Tibial nerve (tissue), 4 donors: ENCODE measurements at places on chromosomes 5 and 9.

DNA sequence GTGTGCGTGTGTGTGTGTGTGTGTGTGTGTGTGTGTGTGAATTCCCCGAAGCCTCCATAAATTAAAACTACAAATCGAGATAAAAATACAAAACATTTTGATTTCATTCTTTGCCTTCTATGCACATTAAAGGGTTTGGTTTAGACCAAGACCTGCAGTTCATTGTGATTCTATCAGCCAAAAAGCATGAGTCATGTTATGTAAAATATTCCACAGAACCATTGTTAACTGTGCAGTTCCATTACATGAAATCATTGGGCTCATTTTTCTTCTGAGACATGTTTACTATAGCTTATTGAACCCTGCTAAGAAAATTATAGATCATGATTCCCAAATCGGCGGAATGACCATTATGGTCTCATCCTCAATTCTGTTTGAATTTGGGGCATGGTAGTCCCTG, 11.7 kb downstream of the CAVIN4 start:
- no peak for DNase-seq

DNA sequence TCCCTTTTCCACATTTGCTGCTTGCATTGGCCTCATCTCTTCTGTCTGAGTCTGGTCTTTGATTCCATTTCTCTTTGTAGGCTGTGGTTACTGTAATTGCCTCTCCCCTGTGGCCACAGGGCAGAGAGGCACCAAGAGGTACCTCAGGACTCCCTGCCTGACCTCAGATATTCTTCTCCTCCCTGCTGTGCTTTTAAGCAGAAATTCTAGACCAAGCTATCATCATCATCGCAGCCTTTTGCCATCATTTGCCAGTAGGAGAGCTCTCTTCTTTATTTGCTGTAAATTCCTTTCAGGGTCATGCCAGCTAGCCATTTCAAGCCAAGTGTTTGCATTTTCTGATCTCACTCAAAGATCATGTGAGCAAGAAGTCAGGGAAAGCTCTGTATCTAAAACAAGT, 369.6 kb downstream of the ICE1 start:
- no peak for DNase-seq

DNA sequence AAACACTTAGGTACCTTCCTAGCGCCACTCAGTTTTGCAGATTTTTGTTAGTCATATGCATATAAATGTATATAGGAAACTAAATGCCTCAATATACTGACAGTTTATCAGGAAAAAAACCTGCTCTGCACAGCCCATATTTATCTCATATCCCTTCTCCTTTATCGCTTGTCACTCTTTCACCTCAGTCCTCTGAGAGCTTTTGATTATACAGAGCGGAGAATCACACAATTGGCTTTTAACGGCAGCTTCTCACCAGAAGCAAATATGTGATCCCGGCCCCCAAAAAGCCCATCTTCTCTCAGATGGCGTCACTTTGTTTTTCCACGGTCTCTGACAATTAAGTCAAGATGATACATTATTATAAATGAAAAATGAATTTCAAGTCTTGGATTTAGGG, 362.6 kb downstream of the DNAH5 start:
- no peak for DNase-seq

- DNase-seq = no peak
Measured at GRCh38 chr5:68224509-68225187, 9.1 kb downstream of the PIK3R1 start.

DNA sequence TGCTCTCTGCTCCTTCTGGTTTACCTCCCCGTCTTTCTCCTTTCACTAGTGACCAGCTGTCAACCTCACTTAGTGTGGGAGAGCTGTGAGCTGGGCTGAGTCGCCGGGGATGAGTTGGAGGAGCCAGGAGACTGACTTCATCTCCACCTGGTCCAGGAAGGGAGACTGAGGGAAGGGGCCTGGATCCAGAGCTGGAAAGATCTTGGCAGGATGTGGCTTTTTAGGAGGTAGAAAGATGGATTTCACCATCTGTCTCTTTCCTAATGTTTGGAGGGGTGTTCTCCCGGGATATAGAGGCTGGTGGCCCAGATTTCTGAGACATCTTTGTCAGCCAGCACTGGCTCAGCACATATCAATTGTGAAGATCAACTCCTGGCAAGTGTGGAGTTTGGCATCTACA, 37.1 kb upstream of the TNC start:
- DNase-seq = no peak

DNA sequence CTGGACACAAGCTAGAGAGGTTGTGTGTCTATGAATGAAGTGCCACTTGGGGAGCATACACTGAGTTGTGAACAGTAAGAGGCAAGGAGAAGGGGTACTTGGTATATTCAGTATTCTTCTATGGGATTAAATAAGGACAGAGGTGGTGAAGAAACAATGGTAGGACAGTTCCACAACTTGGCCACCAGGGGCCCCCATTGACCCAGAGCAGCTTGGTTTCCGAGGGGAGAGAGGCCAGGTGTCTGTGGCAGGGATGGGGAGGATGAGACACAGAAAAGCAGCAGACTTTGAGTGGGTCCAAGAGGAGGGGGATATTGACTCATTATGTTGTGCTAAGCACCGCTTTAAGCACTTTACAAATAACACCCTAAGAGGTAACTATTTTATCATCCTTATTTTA, 220.6 kb downstream of the MELK start:
- no peak for DNase-seq

DNA sequence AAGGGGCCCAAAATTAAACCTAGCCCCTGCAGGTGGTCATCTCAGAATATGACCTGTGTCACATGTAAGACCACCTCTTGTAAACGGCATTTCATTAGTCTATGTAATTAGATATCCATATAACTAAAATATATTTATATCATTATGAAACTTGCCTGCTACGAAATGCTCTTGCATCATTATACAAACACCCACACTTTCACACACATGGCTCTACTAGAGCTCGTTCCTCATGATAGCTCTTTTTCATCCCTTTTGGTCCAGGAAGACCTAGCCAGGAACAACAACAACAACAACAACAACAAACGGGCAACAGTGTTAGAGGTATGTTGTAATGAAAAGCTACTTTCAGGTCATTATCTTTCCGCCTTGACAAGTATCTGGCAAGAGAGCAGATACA, 58.6 kb downstream of the LHFPL2 start:
- DNase-seq = no peak

DNA sequence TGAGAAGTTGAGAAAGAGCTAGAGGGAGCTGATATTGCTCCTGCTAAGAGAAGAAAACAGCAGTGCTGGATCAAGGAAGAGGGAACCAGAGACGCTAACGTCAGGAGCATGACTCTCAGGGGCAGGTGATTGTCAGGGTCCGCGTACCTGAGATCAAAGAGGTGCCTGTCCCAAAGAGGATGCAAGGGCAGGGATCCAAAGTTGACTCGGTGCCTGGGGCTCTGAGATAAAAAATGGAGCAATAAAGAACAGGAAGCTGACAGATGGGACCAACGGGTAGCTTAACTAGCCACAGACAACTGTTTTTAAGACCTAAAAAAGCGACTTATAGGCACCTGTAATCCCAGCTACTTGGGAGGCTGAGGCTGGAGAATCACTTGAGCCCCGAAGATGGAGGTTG, 517.8 kb downstream of the IRX1 start:
- DNase-seq = no peak

- no peak for DNase-seq
Measured at GRCh38 chr5:766666-767431, 17.7 kb downstream of the ZDHHC11B start.

DNA sequence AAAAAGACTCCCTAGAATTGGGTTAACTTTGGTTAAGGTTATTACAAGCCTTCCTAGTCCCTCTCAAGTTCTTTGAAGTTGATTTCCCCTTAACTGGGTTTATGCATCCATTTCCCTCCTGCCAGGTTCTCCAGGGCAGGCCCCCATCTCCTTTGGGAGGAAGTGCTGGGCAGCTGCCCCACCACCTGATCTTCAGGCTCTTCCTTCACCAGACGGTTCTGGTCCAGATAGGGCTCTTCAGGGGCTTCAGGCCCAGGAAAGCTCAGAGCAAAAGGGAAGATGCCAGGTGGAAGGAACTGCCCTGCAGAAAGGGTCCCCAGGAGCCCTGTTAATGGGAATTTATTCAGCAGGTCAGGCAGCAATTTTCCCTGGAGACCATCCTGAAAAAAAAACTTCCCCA, 2.1 kb downstream of the SMIM32 start:
- no peak for DNase-seq

- no peak for DNase-seq
Measured at GRCh38 chr5:174056064-174056847, 10.8 kb downstream of the NSG2 start.

GRCh38 chr5:34598177-34598794, 57.8 kb upstream of the RAI14 start:
- peak; percentile 22 for DNase-seq

GRCh38 chr5:73388740-73389139, 59.8 kb downstream of the FOXD1 start:
- DNase-seq = no peak

DNA sequence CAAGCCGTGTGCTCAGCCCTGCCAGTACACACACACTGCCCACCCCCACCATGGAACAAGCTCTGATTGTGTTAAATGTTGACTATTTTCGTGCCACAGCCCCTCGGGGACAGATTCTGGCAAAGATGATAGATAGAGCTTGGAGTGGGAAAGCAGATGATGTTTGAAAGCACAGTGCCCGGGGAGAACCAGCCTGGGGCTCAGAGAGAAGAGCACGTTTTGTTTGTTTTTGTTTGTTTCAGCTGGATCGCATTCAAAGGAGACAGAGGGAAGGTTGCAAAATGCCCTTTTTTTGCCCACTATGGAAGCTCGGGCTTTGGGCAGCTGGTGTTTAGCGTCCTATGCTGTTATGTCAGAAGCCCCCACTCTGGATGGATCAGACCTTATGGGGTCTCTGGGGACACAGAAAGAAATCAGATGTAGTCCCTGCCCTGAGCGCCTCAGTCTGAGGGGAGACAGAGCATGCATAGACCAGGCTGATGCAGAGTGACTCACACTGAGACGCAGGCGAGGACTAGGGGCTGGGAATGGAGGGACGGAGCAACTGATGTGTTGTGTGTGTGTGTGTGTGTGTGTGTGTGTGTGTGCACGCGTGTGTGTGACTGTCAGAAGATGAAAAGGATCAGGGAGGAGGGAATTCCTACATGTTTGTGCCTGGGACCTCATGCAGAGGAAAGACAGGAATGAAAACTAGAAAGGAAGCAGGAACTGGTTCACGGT, 229.7 kb downstream of the MELK start:
- DNase-seq = peak; percentile 12

- peak; percentile 19 for DNase-seq
Measured at GRCh38 chr5:167049043-167049663, 1242.3 kb upstream of the WWC1 start.

DNA sequence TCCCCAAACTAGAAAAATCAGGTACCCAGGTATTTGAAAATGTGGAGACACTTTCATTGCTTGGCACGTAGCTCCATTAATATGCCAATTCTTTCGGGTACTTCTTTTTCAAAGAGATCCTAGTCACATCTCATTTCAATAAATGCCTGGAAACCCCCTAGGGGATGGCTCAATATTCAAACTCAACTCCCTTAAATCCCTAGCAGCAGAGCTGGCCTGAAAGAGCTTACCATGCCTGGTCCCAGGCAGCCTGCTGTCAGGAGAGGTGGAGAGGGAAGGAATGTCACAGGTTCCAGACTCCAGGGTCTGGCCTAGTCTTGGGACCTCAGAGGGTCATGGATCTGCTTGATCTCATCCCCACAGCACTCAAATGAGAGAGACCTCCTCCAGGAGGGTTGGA, 187.1 kb downstream of the SPOCK1 start:
- no peak for DNase-seq

GRCh38 chr5:111171-111570, 19.2 kb downstream of the PLEKHG4B start:
- no peak for DNase-seq

DNA sequence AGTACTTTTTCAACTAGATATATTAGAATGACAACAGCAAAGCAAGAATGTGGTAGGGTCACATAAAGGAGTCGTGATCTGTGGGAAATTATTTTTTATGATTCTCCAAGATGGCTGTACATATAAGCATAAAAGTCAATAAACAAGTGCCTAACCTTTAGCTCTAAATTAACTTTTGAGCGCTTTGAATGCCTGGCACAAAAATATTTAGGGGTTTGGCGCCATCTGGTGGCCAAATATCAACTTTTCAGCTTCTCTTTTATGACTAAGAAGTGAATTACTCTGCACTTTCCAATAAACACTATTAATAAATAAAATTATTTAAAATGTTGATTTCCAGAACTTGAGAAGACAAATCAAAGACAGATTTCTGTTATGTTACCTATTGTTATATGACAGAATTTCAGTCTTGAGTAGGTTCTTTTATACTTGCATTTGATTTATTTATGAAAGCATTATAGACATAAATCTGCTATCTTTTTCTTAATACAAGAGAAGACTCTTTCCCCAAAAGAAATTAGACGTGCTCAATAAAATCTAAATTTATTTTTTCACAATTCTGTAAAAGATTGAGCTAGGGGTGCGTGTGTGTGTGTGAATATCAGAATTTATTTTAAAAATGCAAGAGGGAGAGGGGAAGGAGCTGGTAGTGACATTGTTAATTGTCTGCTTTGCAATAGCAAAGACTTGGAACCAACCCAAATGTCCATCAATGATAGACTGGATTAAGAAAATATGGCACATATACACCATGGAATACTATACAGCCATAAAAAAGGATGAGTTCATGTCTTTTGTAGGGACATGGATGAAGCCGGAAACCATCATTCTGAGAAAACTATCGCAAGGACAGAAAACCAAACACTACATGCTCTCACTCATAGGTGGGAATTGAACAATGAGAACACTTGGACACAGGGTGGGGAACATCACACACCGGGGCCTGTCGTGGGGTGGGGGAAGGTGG, 36.7 kb upstream of the ARRDC3 start:
- DNase-seq = peak; percentile 66

DNA sequence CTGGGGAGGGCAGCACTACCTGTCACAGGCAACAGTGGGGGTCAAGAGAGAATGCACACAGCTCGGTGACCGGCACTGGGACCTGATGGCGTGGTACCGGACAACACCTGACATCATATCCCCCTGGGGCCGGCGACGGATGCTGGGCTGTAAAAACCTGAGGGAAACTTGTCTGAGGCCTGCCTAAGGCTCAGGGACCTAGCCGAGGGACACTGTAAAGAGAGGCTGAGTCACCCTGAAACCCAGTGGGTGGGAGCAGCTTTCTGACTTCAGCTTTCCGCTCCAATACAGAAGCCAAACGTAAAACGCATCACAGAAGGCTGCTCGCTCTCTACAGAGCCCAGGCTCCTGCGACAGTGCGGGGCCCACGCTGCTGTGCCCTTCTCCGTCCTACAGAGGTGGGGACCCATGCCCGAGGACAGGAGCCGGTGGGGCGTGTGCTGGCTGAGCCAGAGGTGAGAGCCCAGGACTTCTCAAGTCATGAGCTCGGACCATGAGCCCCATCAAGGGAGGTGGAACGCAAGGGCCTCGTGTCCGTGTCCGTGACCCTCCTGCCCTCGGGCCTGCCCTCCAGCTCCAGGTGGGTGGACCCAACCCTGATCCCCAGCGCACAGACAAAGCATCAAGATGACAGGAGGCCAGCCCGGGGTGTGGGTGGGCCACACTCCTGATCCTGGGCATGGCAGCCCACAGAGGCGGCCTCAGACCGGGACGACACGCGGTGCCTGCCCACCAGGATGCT, 5.3 kb downstream of the RALGDS start:
- no peak for DNase-seq
